BE2C (cell line): ENCODE measurements at places on chromosomes 3 and 15.

DNA sequence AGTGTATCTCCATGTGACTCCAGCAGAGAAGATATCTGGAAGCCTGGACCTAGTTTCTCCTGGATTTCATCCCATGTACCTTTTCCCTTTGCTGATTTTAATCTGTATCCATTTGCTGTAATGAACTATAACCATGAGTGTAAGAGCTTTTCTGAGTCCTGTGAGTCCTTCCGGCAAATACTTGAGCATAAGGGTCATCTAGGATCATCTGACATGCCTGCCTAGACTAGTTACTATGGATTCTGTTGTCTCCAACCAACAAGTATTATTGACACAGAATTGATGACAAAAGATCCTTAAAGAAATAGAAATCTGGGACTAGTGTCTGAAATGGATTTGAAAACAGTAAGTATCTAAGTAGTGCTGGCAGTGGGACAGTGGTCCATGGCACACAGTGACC is 11.3 kb upstream of the UBE3A start:
- DNase-seq: no peak

DNA sequence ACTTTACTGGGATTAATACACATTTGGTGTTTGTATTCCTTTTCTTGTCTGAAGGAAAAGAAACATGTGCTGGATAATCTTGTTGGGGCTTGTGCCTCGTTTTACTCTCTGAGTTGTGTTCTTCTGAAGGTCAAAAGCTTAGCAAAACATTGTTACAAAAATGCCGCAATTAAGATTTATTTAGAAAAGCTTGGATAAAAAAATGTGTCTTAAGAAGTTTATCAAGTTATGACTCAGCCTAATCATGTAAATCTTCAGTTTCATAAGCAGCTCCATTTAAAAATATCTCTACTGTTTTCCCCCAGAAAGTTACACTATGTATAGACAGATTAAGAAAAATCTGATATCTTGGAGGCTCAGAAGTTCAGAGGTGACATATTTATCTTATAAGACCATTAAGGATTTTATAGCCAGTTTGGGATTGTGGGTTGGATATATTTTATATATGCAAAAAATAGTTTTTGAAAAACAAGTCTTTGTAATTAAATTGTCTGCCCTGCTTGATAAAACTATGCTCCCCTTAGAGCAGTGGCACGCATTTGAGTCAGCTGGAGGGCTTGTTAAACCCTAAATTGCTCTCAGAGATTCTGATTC is 56.5 kb downstream of the CLDN11 start:
- DNase-seq: no peak

DNA sequence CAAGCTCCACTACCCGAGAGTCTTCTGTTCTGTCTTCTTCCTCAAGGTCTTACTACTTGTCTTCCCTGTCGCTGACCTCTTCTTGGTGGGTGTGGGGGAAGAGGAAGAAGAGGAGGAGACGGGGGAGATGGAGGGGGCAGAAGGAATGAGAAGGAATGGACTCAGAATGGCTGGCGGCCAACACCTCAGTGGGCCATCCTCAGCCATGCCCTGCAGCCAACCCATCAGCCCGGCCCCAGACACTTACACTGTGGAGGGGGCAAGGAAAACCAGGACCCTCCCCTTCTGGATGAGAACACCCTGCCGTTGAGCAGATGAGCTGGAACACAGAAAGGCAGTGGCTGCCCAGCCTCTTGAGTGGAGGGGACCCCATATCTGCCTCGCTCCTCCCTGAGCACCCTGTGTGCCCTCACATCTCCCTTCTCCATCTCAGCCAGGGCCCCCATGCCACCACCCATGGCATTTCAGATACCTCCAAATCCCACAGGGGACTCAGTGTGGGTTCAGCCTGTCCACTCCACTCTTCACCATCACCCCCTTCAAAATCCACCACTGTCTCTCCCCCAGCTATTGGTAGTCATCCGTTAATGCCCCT is 45.5 kb upstream of the PRR23E start:
- DNase-seq: no peak

GRCh38 chr3:152381881-152382295 is 113.2 kb downstream of the MBNL1 start:
- DNase-seq: no peak
